ENCODE measurements at places on chromosomes 2 and 18.

DNA sequence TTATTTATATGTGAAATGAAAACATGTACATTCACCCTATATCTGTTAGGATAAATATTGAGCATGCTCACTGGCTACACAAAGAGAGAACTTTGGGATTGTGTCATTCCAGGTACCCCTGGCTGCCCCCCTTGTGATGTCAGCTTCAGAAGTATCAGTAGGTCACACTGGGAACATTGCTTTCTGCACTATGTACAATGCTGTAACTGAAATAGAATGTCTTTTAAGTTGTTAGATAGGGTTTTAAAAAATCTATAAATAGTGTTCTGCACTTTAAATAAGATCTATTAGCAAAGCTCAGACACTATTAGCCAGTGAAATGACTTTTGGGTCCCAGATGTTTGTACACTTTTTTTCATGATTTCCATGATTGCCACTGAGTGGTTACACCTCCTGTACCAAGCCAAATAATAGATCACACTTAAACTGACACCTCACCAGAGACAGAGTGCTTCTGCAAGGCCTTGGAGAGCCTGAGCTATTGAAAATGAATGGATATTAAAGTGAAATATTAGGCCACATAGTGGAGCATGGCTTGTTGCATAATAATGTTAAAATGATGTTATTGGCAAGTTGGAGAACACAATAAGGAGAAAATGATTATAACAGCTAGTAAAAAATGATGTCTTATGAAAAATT is 297.0 kb upstream of the NXPH2 start:
- no peak for DNase-seq

- no peak for DNase-seq
These were observed 74.5 kb downstream of the INPP4A start for GRCh38 chr2:98519156-98519555.

DNA sequence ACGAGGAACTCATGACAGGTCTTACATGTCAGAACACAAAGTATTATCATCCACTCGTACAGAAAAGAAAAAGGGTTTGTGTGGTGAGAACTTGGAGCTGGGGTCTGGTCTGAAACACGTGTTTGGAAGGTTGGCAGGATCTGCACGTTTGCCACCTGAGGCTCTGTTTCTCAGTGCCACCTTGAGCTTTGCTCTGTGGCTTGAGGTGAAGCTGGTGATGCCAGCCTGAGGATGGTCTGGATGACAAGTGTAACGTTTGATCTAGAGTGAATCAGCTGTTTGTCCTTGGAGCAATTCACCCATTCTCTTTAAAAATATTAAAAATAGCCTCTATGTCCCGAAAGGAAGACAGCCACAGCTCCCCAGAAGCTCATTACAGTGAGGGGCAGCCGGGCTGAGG is 45.4 kb upstream of the KLF11 start:
- no peak for DNase-seq

DNA sequence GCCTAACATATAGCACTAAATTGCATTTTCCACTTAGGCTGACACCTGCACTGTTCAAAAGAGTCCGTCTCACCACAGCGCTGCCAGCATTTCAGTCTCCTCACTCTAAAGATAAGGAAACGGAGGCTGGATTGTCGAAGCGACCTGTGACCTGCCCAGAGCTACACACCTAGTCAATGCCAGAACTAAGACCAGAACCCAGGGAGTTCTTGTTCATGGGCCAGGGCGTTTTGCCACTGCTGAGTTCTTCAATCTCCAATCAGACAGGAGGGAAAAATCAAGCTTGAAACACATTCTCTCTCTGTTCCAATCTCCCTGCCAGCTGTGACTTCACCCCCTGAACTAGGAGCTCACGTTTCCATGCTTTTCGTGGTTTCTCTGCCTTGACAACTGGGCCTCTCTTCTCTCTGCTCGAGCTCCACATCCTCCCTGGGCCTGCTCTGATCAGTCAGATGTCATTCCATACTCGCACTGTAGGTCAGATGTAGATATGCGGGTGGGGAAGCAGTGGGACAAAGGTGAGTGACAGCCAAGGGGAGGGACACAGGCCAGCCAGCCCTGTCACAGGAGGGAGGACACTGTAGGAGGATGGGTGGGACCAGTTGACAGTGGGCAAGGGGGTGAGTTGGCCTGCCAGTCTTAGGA is 221.1 kb upstream of the SMAD2 start:
- no peak for DNase-seq

GRCh38 chr2:227612546-227613271 is 1.9 kb downstream of the SCYGR3 start:
- DNase-seq, result no peak

- DNase-seq, result no peak
These were observed 21.7 kb upstream of the ABCA12 start for GRCh38 chr2:215160081-215160480.

- no peak for DNase-seq
These were observed 37.2 kb upstream of the HPCAL1 start for GRCh38 chr2:10265329-10266132.

DNA sequence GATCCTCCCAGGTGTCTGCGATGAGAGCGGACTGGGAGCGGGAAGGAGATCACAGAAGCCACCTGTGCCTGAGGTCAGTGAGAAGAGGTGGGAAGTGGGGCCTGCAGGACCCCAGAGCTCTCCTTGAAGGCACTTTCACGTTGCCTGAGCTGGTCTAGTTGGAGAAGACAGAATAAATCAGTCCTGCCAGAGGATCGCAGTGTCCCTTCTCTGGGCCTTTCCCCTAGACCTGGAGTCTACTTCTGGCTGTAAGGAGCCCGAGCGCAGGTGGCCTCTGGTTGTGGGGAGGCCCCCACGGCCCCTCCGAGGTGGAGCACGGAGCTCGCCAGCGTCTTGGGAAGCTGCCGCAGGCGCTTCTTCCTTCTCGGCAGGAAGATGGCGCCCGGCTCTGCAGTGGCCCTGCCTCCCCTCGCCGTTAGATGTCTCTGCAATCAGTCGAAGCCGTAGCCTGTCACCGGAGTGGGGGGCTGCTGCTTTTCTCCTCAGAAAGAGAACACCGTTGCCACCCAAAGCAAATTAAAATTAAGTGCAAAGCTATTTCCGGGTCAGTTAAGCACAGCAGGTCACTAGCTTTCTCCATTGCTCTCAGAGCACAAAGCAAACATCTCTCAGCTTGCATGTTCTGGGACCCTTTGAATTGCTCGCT is 212.0 kb upstream of the MYT1L start:
- DNase-seq, result no peak

- DNase-seq, result no peak
These were observed 25.0 kb downstream of the SERPINB8 start for GRCh38 chr18:63994783-63995399.

GRCh38 chr2:105862843-105863242 is 118.1 kb downstream of the NCK2 start:
- no peak for DNase-seq

DNA sequence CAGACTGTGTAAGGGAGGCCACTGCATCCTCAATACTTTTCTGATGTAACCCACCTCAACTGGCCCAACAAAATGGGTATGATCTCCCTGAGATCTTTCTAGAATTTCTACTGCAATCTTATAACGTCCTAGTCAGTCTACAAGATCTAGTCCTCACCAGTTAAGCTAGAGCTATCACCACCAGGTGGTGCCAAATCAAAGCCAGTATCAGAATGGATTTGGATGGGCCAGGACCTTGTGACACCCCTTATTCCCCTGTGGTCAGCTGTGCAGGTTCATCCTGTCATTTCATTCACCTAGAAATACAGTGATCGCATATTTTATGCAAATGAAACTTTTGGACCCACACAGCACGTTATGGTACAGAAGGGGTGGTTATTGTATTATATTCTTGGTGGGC is 90.3 kb downstream of the OLA1 start:
- DNase-seq, result no peak

- no peak for DNase-seq
These were observed 39.5 kb upstream of the NOTO start for GRCh38 chr2:73162856-73163391.

DNA sequence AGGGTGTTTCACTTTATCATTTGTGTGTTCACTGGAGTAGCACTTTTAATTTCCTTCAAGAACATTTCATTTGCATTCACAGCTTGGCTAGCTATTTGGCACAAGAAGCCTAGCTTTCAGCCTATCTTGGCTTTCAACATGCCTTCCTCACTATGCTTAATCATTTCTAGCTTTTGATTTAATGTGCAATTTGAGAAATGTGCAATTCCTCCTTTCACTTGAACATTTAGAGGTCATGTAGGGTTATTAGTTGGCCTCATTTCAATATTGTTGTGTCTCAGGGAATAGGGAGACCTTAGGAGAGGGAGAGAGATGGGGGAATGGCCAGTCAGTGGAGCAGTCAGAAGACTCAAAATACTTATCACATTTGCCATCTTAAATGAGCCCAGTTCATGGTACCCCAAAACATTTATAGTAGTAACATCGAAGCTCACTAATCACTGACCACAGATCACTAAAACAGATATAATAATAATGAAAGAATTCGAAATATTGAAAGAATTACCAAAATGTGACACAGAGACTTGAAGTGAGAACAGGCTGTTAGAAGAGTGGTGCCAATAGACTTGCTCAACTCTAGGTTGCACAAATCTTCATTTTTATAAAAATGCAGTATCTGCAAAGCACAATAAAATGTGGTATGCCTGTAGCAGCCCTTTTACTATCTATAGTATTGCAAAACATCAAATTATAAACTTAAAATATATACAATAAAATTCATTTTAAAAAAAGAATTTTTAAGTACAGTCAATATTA is 561.2 kb downstream of the METTL4 start:
- DNase-seq, result no peak

- DNase-seq, result no peak
These were observed 691 bp downstream of the KYNU start for GRCh38 chr2:142878031-142878678.

- no peak for DNase-seq
These were observed 128.3 kb downstream of the ATP9B start for GRCh38 chr18:79197531-79197930.

- DNase-seq, result no peak
These were observed 678.7 kb downstream of the PLCL1 start for GRCh38 chr2:198483051-198483450.

DNA sequence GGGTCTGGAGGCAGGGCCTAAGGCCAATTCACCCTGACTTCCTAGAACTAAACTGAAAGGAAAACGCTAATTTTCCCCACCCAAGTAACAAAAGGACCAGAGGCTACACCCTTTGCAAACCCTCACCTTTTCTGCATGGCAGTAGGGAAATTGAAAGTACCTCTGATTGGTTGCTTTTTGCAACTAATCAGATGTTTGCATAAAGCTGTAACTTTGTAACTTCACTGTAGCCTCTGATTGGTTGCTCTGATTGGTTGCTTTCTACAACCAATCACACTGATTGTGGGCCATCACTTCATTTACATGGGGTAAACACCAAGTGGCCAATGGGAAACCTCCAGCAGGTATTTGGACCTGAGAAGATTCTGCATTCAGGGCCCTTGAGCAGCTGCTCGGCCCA is 20.8 kb downstream of the EIPR1 start:
- no peak for DNase-seq

GRCh38 chr2:241135737-241136136 is 13.5 kb downstream of the PASK start:
- DNase-seq, result no peak

GRCh38 chr2:208820014-208820688 is 413.6 kb downstream of the PTH2R start:
- no peak for DNase-seq

DNA sequence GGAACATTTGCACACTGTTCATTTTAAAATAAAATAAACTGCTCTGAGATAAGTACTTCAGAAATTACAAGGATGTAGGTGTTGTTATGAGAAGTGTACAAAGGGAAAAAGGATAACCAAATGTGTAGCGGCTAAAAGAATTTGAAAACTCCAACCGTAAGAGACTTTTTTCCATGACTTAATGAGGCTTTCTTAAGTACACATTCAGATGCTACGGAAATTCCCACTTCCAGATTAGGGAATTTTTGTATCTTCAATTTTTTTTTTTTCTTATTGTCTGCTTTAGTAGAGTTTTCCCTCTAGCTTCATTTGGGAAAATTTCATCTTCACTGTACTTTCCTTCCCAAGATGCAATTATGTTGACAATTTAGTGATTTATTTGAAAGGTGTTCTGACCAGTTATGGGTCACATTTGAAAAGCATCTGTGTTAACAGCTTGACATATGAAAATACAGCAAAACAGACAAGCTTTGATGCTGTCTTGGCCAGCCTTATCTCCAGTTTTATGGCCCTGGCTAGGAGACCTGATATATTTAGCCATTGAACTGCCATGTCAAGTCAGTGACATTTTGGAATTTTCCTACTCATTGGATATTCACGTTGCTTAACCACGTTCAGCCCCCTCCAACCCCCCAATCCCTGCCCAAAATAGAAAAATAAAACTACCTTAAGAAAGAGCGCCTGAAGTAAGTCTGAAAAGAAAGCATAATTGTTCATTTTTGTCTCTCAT is 105.6 kb downstream of the FEZ2 start:
- no peak for DNase-seq

DNA sequence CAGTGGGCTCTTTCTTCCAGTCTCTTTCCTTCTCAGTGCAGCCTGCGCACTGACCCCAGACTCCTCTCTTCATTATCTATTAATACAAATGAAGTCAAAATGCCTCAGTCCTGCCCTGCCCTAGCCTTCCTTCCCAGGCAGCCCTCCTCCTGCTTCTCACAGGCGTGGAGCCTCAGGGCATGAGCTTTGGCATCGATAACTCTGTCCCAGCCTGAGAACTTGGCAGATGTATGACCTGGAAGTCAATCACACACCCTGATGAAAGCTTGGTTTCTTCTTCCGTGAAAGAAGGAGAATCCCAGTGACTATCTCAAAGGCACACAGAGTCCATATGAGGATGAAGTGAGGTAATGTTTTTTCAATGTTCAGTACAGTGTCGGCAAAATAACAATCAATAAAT is 600.7 kb upstream of the ID2 start:
- DNase-seq, result no peak

- no peak for DNase-seq
These were observed 142.2 kb downstream of the MAP2 start for GRCh38 chr2:209565896-209566582.

DNA sequence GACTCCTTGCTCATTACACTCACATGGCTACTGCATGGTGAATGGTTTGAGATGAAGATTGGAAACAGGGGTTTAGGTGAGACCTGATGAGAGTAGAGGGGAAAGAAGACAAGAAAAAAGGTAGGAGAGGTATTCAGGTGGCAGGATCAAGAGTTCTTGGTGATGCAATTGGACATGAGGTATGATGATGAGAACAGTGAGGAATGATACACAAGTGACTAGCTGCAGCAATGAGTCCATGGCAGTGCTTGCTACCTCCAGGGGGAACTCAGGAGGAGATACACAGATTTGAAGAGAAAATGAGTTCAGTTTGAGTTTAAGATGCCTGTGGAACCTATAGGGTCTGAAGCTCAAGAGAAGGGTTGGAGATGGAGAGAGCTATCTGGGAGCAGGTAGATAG is 62.1 kb upstream of the NFE2L2 start:
- DNase-seq, result no peak

- no peak for DNase-seq
These were observed 50.4 kb downstream of the PKP4 start for GRCh38 chr2:158507141-158507540.

DNA sequence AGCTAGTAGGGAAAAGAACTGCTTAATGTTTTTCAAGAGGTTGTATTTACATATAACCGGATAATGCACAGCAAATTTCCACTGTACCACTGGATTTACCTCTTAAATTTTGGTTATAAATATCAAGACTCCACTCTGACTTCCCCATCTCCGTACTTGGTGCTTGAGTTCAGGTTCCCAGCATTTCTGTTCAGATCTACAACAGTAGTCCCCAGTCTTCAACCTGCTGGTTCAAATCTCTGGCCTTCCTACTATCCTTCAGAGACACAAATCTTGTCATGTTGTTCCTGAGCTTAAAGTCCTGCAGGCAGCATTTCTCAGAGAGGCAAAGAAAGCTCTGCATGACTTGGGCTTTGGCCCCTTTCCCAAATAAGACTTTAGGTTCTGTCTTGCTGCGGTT is 392.6 kb upstream of the ATP5MC3 start:
- DNase-seq, result no peak

All from ureter (tissue), 1 donor.